Osteocyte (in vitro differentiated cells): ENCODE measurements at places on chromosomes 2 and 18. TPM values are rescaled to one million over a fixed set of nuclear protein-coding genes. Genes with fewer than 3 reads are reported as not detected.

- DNase-seq: no peak
Measured at GRCh38 chr18:45379903-45380302, 235.4 kb upstream of the SLC14A2 start.

DNA sequence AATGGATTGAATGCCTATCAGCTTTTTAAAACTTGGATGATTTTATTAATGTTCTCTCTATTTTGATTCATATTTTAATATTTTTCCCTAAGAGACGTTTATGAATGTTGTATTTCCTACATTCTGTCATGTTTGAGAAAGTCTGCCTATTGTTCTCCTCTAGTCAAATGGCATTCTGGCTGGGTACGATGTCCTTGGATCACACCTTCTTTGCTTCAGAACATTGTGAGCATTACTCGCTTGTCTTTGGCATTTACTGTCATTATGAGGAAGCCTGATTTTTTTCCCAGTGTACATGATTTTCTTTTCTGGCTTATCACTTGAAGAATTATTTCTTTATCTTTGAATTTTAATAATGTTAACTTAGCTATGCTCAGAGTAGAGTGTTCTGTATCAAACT lies 78.4 kb downstream of the CDC42EP3 start:
- no peak for DNase-seq

DNA sequence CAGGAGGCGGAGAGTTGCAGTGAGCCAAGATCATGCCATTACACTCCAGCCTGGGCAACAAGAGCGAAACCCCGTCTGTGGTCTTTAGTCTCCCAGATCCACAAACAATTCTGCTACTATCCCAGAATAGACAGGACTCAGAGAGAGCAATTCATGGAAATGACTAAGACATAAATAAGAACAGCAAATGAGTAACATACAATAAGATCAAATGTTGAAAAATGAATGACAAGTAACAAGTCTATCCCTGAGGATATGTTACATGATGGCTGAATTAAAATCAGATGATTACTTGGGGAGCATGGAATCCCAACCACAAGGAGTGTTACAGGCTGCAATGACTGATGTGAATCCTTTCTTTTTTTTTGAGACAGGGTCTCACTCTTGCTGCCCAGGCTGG lies 10.3 kb downstream of the ARL5A start:
- no peak for DNase-seq

- DNase-seq: peak; percentile 73
Measured at GRCh38 chr18:78902795-78903435, 76.7 kb upstream of the SALL3 start.

GRCh38 chr2:85421260-85422071 lies 3.0 kb downstream of the SH2D6 start:
- no peak for DNase-seq

Gene ATF2
- 71.0 and 74.9 TPM in 2 replicates for total RNA-seq

- no peak for DNase-seq
Measured at GRCh38 chr2:141105763-141106162, 1025.1 kb downstream of the LRP1B start.

GRCh38 chr2:217553679-217554078 lies 449.1 kb downstream of the TNS1 start:
- DNase-seq: no peak

DNA sequence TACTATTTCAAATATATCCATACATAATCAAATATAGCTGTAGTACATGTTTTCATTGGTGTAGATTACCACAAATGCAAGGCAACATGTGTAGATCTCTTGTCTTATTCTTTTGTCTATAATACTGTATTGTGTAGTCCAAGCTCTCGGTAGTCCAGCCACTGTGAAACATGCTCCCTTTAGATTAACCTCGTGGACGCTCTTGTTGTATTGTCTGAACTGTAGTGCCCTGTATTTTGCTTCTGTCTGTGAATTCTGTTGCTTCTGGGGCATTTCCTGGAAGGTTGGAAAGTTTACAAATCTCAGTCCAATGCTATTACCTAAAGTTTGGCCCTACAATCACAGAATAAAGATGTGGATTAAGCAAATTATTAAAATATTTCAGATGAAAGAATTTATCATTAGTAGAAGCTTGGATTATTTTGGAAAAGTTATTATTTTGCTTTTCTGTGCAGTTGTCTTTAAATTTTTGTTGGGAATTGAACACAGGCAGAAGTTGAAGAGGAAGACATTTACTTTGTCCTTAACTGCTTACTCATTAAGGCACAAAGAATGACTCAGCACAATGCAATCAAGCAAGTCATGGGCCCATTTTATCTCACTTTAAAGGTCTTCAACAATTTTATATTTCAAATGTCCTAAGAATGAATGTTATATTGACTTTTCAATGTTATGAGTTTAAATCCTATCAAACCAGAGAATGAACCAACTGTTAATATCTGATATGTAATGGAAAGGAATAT lies 103.4 kb upstream of the CAVIN2 start:
- no peak for DNase-seq

GRCh38 chr2:6771634-6772611 lies 93.8 kb downstream of the CMPK2 start:
- no peak for DNase-seq

GRCh38 chr2:181680055-181680936 lies at the start of gene NEUROD1:
TSS of gene NEUROD1 (minus strand) at chr2:181680517. CDS start at chr2:181678860, 1,657 bp downstream.
- no peak for DNase-seq

Gene POTEI
- total RNA-seq: 0.05 TPM in 1 of 2 replicates, not detected in the other

Gene HMSD
- total RNA-seq: not detected in 2 replicates

DNA sequence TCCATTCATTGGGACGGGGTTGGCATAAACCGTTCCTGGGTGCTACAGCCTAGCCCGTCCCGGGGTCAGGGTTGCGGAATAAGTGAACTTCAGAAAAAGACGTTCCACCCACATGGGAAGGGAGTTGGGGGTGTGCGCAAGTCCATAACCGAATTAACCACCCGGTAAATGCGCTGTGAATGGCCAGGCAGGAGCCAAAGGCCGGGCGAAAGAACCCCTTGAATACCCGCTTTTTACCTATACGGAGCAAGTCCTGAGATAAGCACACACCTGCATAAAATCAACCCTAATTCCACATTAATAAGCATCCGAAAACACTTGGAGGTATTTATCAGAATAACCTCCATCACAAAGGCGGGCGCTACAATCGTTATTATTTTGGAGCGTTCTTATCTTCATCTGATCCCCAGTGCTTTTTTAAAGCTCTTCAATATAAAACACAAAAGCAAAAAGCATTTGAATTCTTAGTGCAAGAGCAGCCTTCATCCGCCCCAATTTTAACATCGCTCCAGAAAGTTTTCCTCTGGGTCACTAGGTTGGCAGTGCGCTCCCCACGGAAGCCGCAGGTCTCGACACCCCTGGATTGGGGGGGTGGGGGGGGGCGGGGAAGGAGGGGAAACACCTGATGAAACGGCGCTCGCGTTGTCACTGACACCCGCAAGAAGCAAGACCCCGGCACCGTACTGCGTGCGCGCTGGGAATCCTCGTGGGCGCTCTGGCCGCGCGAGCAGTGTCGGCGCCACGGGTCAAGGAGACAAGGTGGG lies 1.2 kb downstream of the SATB2 start:
- DNase-seq: no peak

DNA sequence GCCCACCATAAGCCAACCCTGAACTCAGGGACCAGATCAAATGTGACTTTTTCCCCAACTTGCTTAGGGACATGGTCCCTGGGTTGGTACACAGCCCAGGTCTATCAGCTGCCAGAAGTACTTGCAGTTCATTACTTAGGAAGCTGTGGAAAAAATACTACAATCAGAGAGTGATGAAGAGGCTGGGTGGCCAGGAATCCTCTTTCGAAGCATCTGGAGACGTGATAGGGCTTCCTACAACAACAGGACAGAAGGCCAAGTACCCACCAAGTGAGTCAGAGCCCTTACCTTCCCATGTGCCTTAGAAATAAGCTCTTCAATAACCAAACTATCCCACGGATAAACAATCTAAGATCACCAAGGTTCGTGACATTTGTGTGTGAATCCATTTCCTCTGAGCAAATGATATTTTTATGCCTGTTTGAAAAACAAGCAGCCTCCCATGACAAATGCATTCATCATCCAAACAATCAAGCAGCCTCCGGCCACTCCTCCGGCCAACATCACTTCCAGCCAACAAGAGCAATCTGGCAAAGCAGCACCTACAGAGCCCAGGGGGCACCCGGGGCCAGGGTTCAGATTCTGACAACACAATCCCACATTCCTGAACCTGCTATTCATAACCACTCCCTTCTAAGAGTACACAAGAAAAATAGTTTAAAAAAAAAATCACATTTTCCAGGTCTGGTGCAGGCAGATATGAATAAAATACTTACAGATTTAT lies 26.4 kb downstream of the TBC1D8 start:
- DNase-seq: no peak

DNA sequence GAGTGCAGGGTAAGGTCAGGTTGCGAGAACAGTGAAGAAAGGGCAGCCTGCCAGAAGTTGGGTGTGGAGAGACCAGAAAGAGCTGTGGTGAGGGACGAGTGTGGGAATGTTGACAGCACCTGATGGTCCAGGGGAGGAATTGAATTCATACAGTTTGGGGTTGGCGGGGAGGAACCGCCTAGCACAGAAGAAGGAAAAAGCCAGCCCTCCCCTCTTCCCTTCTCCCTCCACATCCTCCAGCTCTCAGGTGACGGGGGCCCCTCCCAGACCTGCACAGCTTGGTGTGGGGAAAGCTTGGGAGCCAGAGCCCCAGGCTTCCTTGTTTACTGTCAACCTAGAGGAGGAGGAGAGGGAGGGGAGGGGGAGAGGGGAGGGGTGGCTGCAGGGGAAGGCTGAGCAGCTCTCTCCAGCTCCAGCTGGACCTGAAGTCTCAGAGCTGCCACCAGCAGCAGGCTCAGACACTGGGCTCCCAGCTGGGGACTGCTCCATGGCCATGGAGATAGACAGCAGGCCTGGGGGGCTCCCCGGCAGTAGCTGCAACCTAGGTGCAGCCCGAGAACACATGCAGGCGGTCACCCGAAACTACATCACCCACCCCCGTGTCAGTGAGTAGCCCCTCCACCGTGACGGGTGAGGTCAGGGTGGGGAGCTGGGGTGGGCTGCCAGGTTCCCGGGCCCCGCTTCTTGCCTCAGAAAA lies at the start of gene ATP6V1B1:
ATP6V1B1 (plus strand) TSS at position 433 of the 697 bp plus-strand sequence; CDS start at position 488, 55 bp downstream.
- peak; percentile 53 for DNase-seq
